Thoracic aorta (tissue), 2 donors: ENCODE measurements at places on chromosomes 2 and 18. TPM values are rescaled to one million over a fixed set of nuclear protein-coding genes. Genes with fewer than 3 reads are reported as not detected.

- DNase-seq, result no peak
Measured at GRCh38 chr2:67642046-67642382, 244.9 kb downstream of the ETAA1 start.

DNA sequence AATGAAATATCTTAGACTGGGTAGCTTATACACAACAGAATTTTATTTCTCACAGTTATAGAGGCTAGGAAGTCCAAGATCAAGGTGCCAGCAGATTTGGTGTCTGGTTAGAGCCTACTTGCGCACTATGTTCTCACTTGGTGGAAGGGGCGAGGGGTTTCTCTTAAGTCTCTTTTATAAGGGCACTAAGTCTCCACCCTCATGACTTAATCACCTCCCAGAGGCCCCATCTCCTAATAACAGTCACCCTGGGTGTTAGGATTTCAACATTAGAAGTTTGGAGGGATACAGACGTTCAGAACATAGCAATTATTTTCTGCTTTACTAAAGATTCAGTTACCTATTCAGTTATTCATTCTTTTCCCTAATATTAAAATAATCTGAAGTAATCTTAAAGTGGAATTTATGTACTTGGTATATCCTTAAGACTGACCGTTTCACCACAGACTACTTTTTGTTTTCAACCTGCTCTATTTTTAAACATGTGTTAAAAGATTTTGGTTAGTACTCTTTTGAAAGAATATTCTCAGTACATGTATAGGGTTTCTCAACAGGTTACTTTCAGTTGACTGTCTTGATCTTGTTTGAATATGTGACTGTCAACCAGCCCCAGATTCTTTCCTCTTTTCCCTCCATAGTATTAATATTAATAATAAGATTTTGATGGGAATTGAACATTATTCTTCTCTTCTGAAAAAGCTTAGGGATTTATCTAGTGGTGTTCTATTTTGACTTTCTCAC lies 130.0 kb downstream of the TAF4B start:
- DNase-seq, result no peak

GRCh38 chr18:36697905-36698304 lies 130.9 kb downstream of the TPGS2 start:
- no peak for DNase-seq

Gene MROH2A
- total RNA-seq, result not detected

DNA sequence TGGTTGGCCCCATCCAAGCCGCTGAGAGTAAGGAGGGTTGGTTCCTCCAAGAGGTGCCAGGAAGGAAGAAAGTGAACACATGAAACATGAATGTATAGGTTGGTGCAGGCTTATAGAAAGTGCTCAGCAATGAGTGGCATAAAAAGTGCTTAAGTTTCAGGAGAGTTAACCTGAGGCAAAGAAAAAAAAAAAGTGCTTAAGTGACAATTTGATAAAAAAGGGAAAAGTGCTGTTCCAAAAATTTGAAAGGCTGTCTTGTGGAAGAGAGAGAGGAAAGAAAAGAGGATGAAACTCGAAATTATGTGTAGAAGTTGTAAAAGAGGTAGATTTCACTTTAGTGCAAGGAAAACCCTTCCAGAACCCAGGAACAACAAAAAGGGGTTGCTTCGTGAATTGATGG lies 85.5 kb upstream of the MAP4K4 start:
- DNase-seq, result no peak

- DNase-seq, result no peak
Measured at GRCh38 chr2:74242354-74243071, 44.1 kb downstream of the MTHFD2 start.

GRCh38 chr18:76824145-76824676 lies 1.9 kb downstream of the ZNF236 start:
- no peak for DNase-seq

Gene BBS5
- total RNA-seq, result 21.1 TPM

- DNase-seq, result no peak
Measured at GRCh38 chr2:88628571-88628939, 1.3 kb upstream of the EIF2AK3 start.

Gene BMP10
- total RNA-seq, result not detected

- DNase-seq, result no peak
Measured at GRCh38 chr2:30366199-30366691, 80.8 kb upstream of the LCLAT1 start.

DNA sequence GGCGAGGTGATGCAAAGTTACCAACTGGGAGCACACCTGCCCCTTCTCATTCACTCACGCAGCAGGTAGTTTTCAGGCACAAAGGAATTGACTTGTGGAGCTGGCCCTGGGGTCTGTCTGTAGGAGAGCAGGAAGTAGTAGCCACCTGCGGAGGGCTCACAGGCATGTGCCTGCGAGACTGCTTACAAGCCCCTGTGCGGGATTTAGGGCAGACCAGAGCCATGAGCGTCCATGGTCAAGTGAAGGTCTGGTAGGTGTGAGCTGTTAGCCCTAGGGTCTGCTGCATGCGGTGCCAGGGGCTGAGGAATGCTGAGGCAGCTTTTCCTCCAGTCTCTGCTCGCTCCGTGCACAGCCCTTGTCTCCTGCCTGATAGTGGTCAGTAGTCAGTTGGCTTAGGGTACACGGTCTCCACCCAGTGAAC lies 18.9 kb downstream of the INPP4A start:
- no peak for DNase-seq

DNA sequence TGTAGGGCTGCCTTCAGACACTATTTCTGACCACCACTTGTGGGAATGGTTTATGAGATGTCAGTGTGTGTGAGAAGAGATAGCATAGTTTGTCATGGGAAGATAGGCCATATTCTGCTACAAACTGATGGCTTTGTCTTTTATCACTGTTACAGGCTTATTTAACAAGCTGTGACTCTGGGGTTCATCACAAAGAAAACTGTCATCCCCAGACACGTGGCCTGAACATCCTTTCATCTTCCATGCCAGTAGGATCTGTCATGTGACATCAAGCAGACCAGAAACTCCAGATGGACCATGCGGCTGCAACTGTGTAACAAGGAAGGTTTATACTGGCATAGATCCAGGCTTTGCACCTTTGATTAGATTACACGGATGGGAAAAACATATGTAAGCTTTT lies 128.6 kb upstream of the KCNH7 start:
- no peak for DNase-seq

Gene CFC1
- total RNA-seq, result not detected

GRCh38 chr2:70854411-70854810 lies 18.8 kb upstream of the CD207 start:
- no peak for DNase-seq

DNA sequence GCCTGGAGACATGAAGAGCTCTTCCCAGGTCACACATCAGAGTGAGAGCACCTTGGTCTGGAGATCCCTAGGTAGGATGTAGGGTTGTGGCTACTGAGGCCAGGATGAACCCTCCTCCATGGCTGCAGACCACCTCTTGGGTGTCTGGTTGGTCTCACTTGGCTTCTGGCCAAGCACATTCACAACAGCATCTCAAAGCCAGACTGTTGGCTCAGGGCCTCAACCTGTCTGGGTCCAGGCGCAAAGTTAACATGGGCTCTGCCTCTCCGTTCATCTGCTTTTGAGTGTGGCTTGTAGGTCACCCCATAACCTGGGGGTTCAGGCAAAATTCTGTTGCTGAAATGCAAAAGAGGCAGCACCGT lies 40.1 kb downstream of the RHOB start:
- no peak for DNase-seq

Gene CCDC102B
- total RNA-seq, result 10.6 TPM

- DNase-seq, result no peak
Measured at GRCh38 chr18:6609666-6610264, 119.8 kb upstream of the ARHGAP28 start.

Gene MYO3B
- total RNA-seq, result not detected

Gene CDH19
- 8.9 TPM for total RNA-seq

GRCh38 chr2:135257383-135258090 lies 205.4 kb downstream of the RAB3GAP1 start:
- DNase-seq, result no peak

Gene GALNT13
- total RNA-seq, result 30.1 TPM
